Calu3 (cell line): ENCODE measurements at places on chromosomes 13 and 19.

- H3K4me3 ChIP-seq, result no peak overlapping the region
- no peak overlapping the region for H3K27ac ChIP-seq
- H3K36me3 ChIP-seq, result no peaks in the 10 kb centered on the region
Observed at GRCh38 chr19:4754248-4754647, 30.6 kb upstream of the DPP9 start.

DNA sequence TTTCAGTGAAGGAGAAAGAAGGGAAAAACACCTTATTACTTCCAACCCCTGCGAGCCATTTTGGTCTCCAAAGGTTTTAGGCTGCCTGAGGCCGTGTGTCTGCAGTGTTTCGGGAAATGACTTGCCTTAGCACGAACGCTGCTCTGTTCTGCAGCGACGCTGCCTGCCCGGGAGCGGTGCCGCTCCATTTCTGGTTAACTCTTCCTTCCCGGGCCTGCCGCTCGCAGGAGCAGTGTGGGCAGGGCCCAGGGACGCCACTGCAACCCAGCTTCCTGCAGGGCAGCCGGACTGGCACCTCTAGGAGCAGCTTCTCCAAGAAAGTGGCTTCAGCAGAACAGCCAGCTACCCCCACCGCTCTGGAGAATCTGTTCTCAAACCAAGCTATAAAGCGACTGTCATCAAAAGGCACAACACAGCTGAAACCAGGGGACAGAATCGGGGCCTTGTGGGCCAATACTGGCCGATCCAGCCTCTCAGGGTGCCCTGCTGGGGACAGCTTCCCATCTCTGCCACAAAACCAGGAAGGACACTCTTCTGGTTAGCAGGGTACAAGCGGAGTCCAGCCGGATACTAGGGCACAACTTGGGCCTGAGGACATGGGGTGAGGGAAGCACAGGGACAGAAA is 72.2 kb downstream of the KCTD15 start:
- H3K27ac ChIP-seq, result no peak overlapping the region
- no peaks in the 10 kb centered on the region for H3K4me1 ChIP-seq
- H3K4me3 ChIP-seq, result no peak overlapping the region
- DNase-seq, result no peak

DNA sequence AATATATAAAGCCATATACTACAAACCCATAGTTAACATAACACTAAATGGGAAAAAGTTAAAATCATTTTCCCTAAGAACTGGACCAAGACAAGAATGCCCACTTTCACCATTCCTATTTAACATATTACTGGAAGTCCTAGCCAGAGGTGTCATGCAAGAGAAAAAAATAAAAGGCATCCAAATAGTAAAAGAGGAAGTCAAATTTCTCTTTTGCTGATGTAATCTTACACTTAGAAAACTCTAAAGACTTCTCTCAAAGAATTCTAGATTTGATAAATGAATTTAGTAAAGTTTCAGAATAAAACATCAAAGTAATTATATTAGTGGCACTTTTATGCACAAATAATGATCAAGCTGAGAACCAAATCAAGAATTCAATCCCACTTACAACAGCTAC is 678.9 kb upstream of the SLITRK5 start:
- no peaks in the 10 kb centered on the region for H3K4me1 ChIP-seq
- H3K4me3 ChIP-seq, result no peak overlapping the region
- H3K27me3 ChIP-seq, result no peaks in the 10 kb centered on the region
- no peak for DNase-seq

DNA sequence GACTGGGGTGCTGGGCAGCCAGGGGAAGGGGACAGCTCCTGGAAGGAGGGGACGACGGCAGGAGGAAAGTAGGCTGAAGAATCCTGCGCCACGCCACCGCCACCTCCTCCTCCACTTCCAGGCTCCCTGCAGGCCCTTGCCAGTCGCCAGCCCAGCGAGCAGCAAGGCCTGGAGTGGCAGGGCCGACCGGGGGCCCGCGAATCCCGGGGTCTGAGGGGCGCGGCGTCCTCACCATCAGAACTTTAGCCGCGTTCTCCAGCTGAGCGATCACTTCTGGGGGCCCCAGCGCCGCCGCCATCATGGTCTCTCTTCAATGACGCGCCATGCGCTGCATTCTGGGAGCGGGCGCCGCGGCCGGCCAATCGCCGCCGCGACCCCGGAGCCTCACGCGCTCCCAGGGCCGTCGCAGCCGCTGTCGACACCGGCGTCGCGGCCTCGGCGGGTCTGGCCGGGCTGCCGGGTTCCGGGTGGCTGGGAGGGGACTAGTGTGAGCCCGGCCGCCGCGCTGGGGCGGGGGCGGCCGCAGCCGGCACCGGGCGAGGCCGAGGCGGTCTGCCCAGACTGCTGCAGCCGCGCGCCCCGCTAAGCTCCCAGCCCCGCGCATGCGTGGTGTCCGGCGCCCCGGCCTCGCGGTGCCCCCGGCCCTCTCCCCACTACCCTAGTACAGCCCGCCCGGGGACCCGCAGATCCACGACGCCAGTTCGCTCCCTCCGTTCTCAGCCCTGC is at the start of gene XPO4:
XPO4 (minus strand) TSS at position 309 of the 726 bp plus-strand sequence; CDS start at position 301, 8 bp downstream.
- H3K4me3 ChIP-seq, result peak within 1 kb of the TSS; percentile 88
- peaks cover 24% of the 10 kb centered on the region for H3K36me3 ChIP-seq
- H3K27me3 ChIP-seq, result no peaks in the 10 kb centered on the region
- peak; percentile 74 for DNase-seq
- peak within 1 kb of the TSS; percentile 87 for H3K27ac ChIP-seq

GRCh38 chr13:49939321-49939720 is 3.2 kb upstream of the SPRYD7 start:
- peaks cover 25% of the 10 kb centered on the region for H3K36me3 ChIP-seq
- no peaks in the 10 kb centered on the region for H3K27me3 ChIP-seq
- no peak for DNase-seq
- H3K4me3 ChIP-seq, result no peak overlapping the region

GRCh38 chr13:50844084-50844875 is 788 bp upstream of the DLEU7 start:
- peaks cover 24% of the 10 kb centered on the region for H3K27me3 ChIP-seq
- no peak for DNase-seq
- no peaks in the 10 kb centered on the region for H3K4me1 ChIP-seq
- no peak overlapping the region for H3K27ac ChIP-seq
